GM23248 (cell line): ENCODE measurements at places on chromosomes 13 and 19. TPM values are rescaled to one million over a fixed set of nuclear protein-coding genes. Genes with fewer than 3 reads are reported as not detected.
A peak's percentile ranks its signal among the peaks of the same experiment; 100 is the strongest.

DNA sequence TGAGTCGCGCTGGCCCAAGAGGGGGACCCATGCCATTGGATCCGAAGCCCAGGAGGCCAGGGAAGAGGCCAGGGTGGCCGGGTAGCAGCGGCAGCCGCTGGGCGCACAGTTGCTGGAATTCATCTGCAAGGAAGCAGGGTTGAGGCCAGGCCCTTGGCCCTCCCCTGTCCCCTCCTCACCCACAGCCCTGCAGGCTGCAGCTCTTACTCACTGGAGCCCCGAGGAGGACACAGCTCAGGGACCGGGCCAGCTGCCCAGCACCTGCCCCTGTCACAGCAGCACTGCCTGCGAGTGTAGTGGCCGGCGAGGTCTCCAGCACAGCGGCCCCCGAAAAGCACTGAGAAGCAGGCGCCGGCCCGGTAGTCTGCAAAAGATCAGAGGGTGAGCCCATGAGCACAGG is 11.2 kb downstream of the FBN3 start:
- DNase-seq = no peak

The FLT3LG gene
- 1.3 and 1.6 TPM in 2 replicates for total RNA-seq

DNA sequence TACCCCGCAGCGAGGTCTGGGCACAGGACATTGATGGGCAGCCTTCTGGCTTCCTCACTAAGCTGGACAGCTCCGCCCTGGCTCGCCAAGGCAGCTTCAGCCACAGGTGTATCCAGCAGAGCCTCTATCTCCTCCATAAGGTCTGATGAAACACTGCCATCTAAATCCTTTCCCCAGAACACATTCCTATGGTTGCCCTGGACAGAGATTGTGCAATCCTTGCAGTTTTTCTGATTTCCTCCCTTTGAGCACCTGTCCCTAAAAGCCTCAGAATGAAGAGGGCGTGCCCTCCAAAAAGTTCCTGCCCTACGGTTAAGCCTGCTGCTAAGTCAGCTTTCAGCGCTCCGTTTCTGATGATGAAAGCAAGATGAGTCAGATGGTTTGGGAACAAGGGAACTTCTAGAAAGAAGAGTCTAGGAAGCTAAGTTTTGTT is 21.0 kb downstream of the CLEC4M start:
- DNase-seq = peak; percentile 67

GRCh38 chr19:44891016-44891882 is at the start of gene TOMM40:
Gene TOMM40 (plus strand): TSS chr19:44891254. CDS start chr19:44891416, 162 bp downstream.
- DNase-seq = peak; percentile 100

- peak; percentile 5 for DNase-seq
Observed at GRCh38 chr13:101869553-101869952, 417.1 kb downstream of the ITGBL1 start.

- no peak for DNase-seq
Observed at GRCh38 chr13:34507630-34508029, 434.4 kb upstream of the NBEA start.

- DNase-seq = no peak
Observed at GRCh38 chr13:45229172-45229571, 28.3 kb upstream of the KCTD4 start.

DNA sequence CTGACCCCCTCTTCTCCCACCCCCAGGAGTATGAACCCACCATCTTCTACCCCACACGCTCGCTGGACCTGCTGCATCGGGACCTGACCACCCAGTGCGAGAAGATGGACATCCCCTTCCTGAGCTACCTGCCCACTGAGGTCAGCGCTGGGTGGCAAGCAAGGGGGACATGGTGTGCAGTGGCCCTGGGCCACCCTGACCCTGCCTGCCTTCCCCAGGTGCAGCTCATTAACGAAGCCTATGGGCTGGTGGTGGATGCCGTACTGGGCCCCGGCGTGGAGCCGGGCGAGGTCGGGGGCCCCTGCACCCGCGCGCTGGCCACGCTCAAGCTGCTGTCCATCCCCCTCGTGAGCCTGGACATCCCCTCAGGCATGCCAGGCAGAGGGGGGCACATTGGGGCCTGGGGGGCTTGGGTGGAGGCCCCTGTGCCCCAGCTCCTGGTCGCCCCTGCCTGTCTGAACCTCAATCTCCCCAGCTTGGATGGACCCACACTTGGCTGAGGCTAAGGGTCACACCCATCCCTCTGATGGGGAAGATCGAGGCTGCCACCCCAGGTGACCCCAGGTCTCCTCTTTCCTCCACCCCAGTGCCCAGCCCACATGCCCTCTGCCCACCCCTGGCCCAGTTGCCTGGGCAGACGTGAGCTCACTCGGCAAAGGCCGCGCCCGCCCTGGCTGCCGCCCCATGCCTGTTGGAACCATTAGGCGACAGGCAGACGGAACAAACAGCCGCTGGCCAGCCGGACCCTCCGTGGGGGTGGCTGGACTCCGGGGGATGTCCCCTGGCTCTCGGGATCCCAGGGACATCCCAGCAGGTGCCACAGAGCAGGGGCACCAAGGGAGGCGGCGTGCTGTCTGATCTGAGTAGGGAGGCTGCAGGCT is 2.5 kb upstream of the CILP2 start:
- no peak for DNase-seq

DNA sequence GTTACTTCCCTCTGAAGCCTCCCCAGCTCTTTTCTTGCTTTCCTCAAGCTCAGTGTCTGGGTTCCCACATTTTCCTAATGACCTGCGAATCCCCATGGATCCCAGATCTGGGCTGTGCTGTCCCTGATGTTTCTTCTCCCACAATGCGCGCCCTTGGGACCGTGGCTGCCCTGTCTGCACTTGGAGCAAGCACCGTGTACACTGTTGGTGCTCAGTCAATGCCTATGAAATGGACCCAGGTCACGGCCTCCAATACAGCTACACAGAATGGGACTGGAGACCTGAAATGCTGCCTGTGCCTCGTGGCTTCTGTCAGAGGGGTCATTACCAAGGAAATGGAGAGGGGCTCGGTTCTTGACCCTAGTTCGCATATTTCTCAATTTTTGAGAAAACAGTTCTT is 160.1 kb upstream of the SOX1 start:
- DNase-seq = no peak

DNA sequence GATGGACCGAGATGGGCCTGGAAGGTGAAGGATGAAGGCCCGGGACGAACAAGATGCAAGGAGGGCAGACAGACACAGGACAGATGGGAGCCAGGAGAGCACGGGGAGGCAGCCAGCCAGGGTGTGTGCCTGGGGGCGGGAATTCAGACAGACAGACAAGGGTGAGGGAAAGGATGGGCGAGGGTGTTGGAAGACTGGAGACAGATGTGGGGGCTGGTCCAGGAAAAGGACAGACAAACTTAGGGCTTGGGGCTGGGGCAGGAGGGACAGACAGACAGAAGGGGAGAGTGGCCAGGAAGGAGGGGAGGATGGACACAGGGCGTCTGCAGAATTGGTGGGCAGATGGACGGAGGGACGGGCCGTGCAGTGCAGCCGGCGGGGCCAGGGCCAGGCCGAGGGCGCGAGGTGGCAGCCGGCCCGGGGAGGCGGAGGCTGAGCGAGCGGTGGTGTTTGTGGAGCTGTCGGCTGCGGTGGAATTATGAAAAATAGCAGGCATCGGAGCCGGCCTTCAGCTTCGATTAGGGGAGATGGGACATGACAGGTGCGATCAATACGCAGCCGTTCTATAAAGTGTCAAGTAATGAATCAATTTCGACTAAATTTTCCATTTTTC is 4.6 kb upstream of the ERFL start:
- DNase-seq = peak; percentile 50

The UNC13A gene
- under 0.01 and 0.11 TPM in 2 replicates for total RNA-seq

GRCh38 chr19:2113439-2114211 is 16.9 kb downstream of the IZUMO4 start:
- DNase-seq = peak; percentile 73

The SIGLEC12 gene
- total RNA-seq = not detected in 2 replicates

GRCh38 chr13:43786766-43787517 is at the start of gene ENOX1:
Gene ENOX1 (minus strand): TSS chr13:43786972.
- DNase-seq = peak; percentile 84

DNA sequence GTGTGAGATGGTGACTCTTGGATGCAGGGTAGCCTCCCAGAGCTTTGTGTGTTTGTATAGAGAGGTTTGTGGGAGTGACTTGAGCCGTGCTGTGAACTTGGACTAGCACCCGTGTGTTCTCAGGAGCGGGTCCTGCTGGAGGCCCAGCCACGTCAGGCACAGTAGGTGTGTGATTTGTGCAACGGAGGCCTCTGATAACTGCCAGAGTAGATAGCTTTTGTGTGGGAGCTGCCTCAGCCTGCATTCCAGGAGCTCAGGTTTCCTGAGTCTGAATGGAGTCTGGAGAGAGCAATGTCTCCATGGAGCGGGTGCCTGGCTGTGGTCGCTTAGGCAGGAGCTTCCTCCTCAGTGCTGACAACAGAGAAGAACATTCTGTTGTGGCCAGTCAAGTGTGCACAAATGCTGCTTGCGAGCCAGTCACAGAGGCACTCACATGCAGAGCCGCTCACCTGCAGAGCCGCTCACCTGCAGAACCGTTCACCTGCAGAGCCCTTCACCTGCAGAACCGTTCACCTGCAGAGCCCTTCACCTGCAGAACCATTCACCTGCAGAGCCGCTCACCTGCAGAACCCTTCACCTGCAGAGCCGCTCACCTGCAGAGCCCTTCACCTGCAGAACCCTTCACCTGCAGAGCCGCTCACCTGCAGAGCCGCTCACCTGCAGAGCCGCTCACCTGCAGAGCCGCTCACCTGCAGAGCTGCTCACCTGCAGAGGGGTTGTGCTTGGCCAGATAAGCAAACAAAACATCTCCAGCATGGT is 32.6 kb downstream of the TFDP1 start:
- DNase-seq = no peak

GRCh38 chr13:94192431-94192975 is 287.0 kb downstream of the DCT start:
- DNase-seq = peak; percentile 53

The DNAJB1 gene
- 82.5 and 101 TPM in 2 replicates for total RNA-seq

- no peak for DNase-seq
Observed at GRCh38 chr13:45084515-45084914, 35.8 kb upstream of the GTF2F2 start.

The ZSWIM9 gene
- 4.3 and 6.6 TPM in 2 replicates for total RNA-seq

DNA sequence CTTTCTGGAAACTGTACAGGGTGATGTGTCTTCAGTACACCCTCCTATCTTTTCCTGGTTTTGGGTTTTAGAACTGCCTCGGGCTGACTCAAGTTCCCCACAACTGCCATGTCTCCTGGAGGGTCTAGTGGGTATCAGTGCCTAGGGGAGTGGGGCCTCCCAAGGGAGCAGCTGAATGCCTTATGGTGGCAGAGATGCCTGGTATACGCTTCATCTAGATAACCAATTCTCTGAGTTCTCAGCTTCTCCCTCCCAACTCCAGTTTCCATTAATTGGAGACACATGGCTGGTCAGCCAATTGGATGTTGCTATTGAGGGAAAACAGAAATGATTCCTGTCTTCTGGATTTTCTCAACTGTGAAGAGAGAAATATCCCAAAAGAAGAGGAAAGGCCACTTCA is 12.8 kb downstream of the ZNF439 start:
- no peak for DNase-seq

The MCEMP1 gene
- total RNA-seq = not detected in 2 replicates

- DNase-seq = no peak
Observed at GRCh38 chr19:37959665-37960114, 52.7 kb downstream of the SIPA1L3 start.

The LRRC25 gene
- total RNA-seq = not detected in 2 replicates

DNA sequence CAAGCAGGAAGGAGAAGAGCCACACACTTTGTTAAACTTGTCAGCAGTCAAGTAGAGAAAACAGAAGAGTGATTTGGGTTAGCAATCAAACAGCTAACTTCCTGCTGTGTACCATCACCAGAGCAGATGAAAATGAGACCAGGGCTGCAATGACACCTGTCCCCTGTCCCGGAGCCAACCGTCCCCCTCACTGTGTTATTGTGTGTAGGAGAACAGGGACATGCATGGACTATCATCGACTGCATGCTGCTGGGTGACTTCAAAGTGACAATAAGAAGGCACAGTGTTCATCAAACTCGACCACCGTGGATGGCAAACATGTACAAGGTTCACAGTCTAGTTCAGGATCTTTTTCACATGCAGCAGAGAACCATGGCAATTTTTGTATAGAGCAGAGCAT is 94.0 kb upstream of the SLC15A1 start:
- no peak for DNase-seq

The VSTM2B gene
- not detected in 2 replicates for total RNA-seq

The CD22 gene
- not detected in 2 replicates for total RNA-seq

- DNase-seq = no peak
Observed at GRCh38 chr13:37953696-37954095, 84.1 kb upstream of the TRPC4 start.

- DNase-seq = peak; percentile 1
Observed at GRCh38 chr13:103140001-103140671, 73.9 kb upstream of the SLC10A2 start.

The RASGRP4 gene
- not detected in 2 replicates for total RNA-seq

GRCh38 chr19:4676955-4677731 is 7.0 kb upstream of the MYDGF start:
- DNase-seq = peak; percentile 67

DNA sequence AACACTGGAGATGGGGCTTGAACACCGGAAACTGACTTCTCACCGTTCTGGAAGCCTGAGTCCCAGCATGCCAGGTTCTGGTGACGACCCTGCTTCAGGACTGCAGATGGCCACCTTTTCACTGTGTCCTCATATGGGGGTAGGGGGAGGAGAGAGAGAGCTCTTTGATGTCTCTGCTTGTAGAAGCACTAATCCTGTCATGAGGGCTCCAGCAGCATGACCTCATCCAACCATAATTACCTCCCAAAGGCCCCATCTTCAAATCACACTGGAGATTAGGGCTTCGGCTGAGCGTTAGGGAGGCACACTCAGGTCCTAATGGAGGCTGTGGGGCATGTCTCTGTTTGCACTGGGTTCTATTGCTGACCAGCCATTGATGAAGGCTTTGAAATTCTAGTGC is 255.3 kb downstream of the TEX29 start:
- no peak for DNase-seq

DNA sequence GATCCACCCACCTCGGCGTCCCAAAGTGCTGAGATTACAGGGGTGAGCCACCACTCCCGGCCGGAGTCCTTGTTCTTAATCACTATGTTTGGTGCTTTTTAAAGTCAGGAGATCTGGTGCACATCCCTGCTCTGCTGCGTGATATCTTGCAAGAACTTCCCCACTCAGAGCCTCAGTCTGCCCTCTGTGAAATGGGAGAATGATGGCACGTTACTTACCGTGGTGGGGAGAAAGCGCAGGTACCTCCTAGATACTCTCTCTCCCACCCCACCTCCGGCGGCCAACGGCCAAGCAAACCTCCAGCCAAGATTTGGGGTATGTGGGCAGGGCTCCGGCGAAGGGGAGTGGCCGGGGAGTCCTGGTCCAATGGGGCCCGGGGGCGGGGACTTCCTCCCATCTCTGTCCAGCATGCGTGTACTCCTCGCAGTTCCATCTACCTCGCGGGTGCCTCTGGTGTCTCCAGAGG is at the start of gene RYR1:
RYR1 (plus strand) TSS at position 424 of the 466 bp plus-strand sequence. CDS start 139 bp downstream, outside the sequence.
- DNase-seq = peak; percentile 58

- DNase-seq = peak; percentile 91
Observed at GRCh38 chr19:36973021-36973843, 57.1 kb downstream of the ZNF568 start.

- no peak for DNase-seq
Observed at GRCh38 chr19:3019211-3019854, 9.7 kb downstream of the TLE2 start.

DNA sequence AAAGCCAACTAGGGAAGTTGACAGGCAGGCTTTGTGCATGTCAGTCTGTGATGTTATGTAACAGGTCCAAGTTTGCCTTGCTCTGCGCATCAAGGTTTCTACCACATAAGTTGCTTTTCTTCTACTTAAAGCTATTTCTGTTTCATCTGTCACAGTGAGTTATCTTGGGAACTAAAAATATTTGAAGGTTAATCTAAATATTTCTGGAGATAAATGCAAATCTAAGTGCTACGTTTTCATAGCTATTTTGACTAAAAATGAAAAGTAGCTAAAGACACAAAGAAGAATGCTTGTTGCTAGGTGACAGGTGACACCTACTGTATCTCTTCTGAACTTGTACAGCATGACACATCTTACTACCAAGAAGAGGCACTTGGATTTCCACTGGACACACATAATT is 135.6 kb downstream of the KLF12 start:
- no peak for DNase-seq

The ZNF790 gene
- 6.1 and 6.3 TPM in 2 replicates for total RNA-seq
